Hematopoietic multipotent progenitor cell (in vitro differentiated cells): ENCODE measurements at places on chromosomes 5 and 9. TPM values are rescaled to one million over a fixed set of nuclear protein-coding genes. Genes with fewer than 3 reads are reported as not detected.

Gene LCN12
- total RNA-seq, result 0.54 TPM

Gene PCDHB5
- total RNA-seq, result under 0.01 TPM

Gene SOX30
- total RNA-seq, result under 0.01 TPM

Gene MVB12B
- total RNA-seq, result 8.9 TPM

Gene TUSC1
- 14.3 TPM for total RNA-seq

Gene PCDHGA4
- total RNA-seq, result 0.81 TPM

Gene IL3
- total RNA-seq, result not detected

Gene IFNE
- not detected for total RNA-seq

Gene PFN3
- total RNA-seq, result not detected

Gene PCDHB15
- total RNA-seq, result under 0.01 TPM

Gene PRSS3
- total RNA-seq, result 0.27 TPM

Gene CDH9
- 2.7 TPM for total RNA-seq

Gene FRMD3
- 0.27 TPM for total RNA-seq

Gene FREM1
- total RNA-seq, result 26.4 TPM

Gene FOXD4L4
- 0.27 TPM for total RNA-seq

Gene SLC6A7
- total RNA-seq, result under 0.01 TPM

Gene NTNG2
- 22.1 TPM for total RNA-seq

Gene SNX30
- 4.6 TPM for total RNA-seq

Gene AIF1L
- 4.8 TPM for total RNA-seq

Gene PCSK5
- total RNA-seq, result 3.0 TPM

Gene PLPPR1
- not detected for total RNA-seq
